Cerebellar nuclear complex (tissue), 1 donor: ENCODE measurements at places on chromosomes 13 and 19.

GRCh38 chr13:48297131-48297786 is 6.3 kb upstream of the RB1 start:
- no peak for DNase-seq

DNA sequence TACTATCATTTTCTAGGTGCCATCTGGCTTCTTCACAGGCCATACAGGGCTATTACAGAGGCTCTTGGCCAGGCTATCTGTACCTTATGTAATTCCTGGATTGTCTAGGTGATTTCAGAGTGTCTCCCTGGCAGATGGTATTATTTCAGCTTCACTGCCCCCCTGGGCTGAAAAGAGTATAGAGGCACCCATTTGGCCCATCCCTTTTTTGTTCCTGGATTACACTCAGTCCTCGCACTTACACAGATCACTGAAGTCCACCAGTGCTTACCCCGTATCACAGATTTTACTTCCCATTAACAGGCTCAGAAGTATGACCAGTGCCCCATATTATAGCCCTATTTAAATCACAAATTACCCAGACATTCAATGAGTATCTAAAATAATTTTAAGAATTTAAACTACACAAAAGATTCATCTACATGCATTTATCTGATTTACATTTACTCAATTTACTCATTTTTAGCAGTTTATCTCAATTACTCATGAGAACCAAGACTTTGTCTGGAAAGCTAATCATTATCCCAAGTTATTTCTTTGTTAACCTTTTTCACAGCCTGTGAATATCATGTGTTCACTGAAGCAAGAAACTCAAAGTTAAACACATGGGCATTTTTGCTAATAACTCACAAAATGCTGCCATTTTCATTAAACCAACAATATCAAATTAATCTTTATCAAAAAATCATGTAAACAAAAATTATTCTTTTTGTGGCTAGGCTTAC is 121.0 kb downstream of the PCDH20 start:
- DNase-seq = no peak

DNA sequence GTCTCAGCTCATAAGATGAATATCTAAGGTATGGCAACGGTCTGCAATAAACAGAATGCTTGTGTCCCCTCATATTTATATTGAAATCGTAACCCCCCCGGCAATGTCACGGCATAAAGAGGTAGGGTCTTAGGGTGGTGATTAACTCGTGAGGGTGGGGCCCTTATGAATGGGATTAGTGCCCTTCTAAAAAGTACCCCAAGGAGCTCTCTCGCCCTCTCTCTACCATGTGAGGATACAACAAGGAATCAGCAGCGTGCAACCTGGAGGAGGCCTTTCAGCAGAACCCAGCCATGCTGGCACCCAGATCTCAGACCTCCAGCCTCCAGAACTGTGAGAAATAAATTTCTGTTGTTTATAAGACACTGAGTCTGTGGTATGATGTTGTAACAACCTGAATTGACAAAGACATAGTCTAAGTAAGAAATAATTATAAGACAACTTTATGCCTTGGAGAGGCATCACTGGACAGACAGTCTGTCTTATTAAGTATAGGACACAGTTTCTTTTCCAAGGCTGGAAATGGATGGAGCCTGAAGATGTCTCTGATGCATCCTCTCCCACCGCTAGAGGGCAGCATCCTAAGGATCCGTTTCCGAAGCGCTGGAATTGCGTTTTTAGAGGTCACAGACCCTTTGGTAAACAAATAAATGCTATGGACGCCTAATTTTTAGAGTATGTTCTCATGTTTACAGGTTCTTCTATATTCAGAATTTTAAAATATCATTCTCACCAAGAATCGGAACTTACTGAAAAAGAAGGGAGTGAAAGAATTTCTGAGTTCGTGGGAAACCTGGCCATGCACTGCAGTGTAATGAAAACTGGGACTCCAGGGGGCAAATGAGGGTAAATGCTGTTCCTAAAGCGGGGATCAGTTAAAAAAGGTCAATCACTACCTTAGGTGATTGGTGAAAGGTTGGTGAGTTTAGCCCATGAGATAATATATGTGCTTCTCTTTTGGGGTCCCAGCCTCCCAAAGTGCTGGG is 13.3 kb upstream of the LEUTX start:
- DNase-seq = no peak

DNA sequence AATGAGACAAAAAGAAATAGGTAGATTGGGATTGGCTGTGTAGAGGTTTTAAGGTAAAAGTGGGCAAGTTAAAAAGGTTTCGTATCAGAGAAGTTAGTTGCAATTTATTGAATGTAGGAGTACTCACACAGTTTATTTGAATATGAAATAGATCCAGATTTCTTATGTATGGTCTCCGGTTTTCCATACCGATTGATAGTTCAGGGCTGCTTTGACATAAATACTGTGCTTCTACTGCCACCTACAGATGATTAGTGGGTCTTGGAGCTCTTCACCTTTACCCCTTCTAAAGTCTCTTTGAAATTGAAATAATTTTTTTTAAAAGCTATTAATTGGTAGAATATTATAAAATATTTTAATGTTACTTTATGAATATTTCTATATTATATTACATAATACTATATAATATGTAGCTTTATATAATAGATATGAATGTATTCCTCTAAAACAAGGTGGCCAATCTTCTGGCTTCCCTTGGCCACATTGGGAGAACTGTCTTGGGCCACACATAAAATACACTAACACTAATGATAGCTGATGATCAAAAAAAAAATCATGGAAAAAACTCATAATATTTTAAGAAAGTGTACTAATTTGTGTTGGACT is 7.7 kb upstream of the GPR18 start:
- no peak for DNase-seq

DNA sequence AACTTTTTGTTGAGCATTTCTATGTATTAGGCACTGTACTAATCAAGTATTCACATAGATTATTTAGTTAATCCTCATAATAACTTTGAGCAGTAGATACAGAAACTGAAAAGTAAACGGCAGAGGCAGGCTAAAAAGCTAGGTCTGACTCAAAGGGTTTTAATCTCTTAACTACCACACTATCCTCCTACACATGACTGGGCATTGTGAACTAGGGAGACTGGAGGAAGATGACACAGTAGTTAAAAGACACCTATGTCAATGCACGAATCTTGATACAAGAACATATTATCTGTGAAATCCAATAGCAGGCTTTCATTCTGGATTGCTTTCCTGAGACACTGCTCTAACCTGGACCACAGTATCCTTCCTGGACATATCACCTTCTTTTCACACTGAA is 36.3 kb downstream of the MICU2 start:
- no peak for DNase-seq

- DNase-seq = no peak
These were observed 432 bp downstream of the ZNF611 start for GRCh38 chr19:52734331-52734892.

DNA sequence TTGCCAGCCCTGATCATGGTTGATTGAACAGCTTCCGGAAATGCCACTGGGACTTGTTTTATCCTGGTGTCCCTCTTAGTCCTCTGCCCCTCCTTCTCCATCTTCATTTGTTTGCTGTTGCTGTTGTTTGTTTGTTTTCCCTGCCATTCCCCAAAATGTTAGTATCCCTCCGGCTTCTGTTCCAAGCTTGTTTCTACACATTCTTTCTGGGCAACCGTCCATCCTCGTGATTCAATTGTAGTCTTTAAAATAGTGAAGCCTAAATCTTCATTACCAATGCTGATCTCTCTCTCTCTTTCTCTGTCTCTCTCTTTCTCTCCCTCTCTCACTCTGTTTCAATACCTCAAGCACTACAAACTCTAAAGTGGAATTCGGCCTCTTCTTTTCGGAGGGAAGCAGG is 649.3 kb upstream of the ARGLU1 start:
- DNase-seq = no peak

DNA sequence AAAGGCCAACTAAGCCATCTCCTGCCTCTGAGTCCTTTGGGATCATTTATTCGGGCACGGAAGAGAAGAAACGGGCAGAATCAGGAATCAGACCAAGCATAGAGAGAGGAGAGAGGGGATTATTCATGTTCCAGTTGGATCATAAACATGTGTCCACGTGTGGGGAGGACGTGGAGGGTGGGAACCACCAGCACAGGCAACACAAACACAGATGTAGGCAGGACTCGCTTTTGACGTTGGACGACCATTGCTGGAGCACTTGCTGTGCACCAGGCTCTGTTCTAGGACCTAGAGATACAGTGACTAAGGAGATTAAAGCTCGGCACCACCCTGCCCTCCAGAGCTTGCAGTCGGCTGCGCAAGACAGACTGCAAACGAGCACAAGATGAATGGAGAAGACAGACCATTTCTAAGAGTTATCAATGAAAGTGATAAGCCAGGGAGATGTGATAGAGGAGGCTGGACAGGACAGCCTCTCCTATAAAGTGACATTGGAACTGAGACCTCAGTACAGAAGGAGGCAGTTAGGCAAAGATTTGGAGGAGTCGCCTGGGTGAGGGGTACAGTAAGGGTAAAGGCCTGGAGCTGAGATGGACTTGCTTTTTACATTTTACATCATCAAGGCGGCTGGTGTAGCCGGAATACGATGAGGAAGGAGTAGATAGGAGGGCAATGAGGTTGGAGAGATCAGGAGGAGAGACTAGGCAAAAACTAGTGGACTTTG is 716 bp downstream of the SH2D3A start:
- DNase-seq = no peak

DNA sequence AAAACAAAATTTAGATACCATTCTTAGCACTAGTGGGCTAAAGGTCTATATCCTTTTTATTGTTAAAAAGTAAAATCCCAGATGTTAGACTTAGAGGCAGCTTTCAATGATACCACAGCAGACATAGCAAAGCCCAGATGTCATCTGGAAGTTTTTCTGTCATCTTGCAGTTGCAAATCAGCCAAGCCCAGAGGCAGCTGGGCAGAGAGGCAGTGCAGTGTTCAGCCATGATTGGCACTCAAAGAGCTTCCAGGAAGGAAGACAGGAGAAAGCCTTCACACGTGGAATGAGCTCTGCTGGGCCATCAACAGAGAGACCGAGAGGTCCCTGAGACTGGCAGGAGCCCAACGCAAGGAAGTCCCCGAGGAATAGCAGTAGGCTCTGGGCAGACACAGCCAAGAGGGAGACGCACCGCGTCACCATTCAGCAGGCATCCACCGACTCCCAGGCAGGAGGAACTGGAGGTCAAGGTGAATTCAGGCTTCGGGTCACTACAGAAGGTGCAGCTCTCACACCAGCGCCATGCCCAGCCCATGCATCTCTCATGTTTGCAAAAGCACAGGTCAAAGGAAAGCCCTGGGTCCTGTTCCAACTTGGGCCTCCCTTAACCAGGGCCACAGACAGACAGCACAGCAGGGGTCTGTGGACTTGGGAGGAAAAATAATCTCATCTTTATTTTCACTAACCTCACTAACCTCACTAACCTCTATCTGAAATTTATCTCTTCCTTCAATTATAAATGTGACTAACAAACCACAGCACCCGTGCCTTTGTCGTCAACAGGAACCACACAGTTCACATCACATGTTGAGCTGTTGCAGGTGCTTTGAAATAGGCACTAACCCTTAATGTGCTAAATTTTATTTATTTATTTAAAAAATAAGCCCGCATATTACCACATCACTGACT is 54.9 kb downstream of the TUBGCP3 start:
- DNase-seq = no peak

DNA sequence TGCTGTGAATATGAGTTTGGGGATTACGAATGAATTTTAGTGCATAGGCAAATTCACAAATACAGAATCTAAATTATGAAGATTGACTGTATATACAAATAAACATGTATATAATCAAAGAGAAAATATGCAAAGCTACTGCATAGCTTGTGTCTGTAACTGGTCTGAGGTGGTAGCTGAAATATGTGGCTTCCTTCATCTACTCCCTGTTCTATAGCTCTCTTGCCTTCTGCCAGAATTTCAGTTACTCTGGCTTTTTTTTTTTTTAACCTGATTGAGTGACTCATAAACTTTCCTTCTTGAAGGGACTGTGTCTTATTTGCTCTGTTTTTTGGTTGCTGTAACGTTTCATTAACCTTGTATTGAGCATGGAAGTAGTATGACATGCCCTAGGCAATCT is 26.6 kb downstream of the DNAJC3 start:
- DNase-seq = no peak

DNA sequence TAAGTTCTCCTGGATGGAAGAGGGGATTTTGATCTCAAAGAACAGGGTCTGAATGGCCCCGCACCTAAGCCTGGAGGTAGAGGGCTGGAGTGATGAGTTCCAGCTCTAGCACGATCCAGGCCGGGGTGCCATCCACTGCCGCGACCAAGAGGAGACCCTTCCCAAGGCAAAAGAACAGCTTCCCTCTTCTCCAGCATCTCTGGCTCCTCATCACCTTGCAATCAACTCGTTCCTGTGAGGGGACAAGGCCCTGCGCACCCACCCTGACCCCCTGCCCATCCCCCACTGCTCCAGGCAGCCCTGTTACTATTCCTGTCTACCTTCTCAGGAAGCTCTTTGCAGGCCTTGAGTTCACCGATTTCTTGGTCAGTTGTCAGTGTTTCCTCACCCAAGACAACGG is 17.8 kb downstream of the COL4A1 start:
- no peak for DNase-seq

DNA sequence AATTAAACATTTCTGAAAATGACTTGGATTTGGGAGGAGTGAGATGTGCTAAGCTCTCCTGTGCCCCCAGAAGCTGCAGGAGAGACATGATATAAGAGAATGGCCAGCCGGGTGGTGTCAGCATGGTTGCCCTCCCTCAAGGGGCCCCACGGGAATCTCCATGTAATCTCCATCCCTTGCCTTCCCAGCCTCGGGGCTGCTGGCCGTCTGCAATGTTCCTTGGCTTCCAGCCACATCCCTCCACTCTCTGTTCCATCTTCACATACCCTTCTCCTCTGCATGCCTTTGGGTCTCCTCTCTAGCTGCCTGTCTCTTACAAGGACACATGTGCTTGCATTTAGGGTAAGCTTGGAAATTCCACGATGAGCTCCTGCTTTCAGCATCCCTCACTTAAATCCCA is 172.0 kb downstream of the TSHZ3 start:
- DNase-seq = no peak

DNA sequence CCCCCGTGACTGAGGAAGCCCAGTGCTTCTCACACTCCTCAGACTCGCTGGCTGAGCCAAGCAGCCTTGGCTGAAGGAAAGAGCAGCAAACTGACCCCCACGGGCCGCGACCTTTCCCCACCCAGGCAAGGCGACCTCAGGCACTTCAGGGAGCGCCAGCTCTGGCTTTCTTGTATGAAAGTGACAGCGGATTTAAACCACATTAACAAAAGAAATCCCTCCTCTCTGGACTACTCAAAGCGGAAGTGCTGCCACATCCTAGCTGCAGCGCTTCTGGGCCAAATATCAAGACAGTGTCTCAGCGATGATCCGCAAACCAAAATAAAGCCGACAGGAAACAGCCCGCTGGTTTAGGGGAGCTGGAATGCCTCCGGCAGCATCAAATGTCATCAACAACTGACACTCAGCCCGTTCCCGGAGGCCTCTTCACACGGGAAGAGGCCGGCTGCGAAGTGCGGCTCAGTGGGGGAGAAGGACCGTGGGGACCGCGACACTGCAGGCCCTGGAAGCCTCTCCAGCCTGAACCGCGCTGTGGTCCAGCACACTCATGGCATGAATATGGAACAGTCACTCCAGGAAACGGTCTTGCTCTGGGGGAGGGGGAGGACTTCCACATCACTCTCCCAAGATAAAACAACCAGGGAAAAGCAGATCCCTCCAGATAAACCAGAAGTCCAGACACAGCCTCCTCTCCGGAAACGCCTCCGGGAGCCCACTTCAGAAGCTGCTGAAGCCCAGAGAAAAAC is 1.4 kb downstream of the RASA3 start:
- no peak for DNase-seq

GRCh38 chr13:102903659-102904407 is 58.0 kb downstream of the ERCC5 start:
- DNase-seq = peak; percentile 38

- no peak for DNase-seq
These were observed 59.3 kb upstream of the ABCC4 start for GRCh38 chr13:95360464-95361097.
